ENCODE measurements at places on chromosomes 1 and 21.
A peak's percentile ranks its signal among the peaks of the same experiment; 100 is the strongest.

- no peak for DNase-seq
These were observed 220.1 kb upstream of the VAMP3 start for GRCh38 chr1:7550981-7551380.

- DNase-seq, result peak; percentile 76
These were observed 28.1 kb downstream of the PADI4 start for GRCh38 chr1:17335821-17336710.

- no peak for DNase-seq
These were observed 40.1 kb downstream of the CACNA1S start for GRCh38 chr1:201072149-201072548.

DNA sequence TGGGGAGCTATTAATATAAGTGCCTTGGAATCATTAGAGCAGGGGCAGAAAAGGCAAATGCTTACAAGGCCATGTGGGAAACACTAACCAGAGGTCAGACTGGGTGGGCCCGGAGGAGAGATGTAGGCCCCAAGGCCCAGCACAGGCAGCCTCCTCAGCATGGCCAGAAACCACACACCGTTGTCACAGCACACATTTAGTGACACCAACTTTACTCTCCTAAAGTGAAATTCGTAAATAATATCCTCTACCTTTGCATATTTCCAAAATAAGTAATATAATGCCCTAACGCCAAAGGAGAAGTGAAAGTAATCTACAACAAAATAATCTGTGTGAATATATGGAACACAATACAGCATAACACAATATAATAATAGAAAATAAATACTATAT, 62.6 kb downstream of the KIF21B start:
- no peak for DNase-seq

DNA sequence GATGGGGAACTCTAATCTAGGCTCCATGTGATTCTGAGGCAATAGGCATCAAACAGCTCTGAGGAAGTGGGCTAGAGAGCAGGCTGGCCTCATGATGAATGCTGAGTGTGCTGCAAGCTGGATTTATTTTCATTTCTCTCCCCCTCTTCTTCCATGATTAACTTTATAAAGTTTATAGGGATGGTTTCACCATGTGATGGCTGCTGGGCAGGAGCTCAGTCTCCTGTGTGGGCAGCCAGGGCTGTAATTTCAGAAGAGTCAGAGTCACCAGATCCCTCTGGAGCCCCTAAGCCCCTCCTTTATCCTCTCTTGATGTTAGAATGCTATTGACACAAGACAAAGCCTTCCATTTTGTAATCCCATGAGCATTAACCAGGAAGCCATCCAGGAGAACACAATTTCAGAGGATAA, 143.6 kb downstream of the CNIH3 start:
- no peak for DNase-seq

- no peak for DNase-seq
These were observed 57.6 kb upstream of the CRB1 start for GRCh38 chr1:197210426-197210825.

GRCh38 chr1:83012950-83013349, 986.0 kb downstream of the TTLL7 start:
- no peak for DNase-seq

GRCh38 chr1:166933140-166933539, 42.2 kb downstream of the ILDR2 start:
- no peak for DNase-seq

GRCh38 chr1:221612047-221612777, 129.7 kb downstream of the DUSP10 start:
- no peak for DNase-seq

- DNase-seq, result no peak
These were observed 54.1 kb downstream of the ENAH start for GRCh38 chr1:225598847-225599246.

- DNase-seq, result no peak
These were observed 7.3 kb downstream of the GNG4 start for GRCh38 chr1:235642011-235642942.

- DNase-seq, result no peak
These were observed 7.0 kb upstream of the RWDD3 start for GRCh38 chr1:95226781-95227660.

DNA sequence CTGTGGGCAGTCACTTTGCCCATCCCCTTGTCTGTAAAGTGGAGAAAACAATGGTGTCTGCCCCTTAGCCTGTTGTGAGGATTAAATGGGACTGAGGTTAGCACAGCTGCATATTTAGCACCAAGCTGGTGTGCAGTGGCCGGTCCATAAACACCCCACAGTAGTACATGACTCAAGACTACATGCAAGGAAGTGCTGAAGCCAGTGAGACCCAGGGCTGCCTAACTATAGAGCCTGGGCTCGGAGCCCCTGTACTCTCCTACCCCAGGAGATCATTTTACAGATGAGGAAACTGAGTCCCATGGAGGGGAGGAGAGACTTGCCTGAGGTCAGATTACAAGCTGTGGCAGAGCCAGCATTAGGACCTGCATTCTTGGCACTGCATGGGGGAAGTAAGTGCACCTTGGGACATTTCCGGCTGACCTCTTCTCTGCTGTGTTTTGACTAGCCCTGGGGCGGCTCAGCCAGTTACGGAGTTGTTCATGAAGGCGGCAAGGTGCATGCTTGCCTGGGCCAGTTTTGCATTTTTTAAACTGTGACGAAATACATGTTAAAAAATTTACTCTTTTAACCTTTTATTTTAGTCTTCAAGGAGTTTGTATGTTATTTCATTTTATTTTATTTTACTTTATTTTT, 3.2 kb downstream of the SERINC2 start:
- DNase-seq, result no peak

DNA sequence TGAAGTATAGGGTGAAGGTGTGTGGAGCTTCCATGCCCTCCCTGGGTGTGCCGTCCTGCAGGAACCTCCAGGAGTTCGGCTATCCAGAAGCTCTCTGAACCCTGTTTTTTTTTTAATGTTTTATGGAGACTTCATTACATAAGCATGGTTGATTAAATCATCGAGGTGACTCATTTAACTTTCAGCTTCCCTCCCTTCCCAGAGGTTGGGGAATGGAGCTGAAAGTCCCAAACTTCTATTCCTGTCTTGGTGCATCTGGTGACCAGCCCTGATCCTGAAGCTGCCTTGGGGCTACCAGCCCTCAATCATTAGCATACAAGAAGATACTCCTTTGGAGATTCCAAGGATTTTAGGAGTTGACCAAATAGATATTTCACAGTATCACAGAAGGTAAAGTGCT, 9.5 kb downstream of the RRP15 start:
- DNase-seq, result no peak

DNA sequence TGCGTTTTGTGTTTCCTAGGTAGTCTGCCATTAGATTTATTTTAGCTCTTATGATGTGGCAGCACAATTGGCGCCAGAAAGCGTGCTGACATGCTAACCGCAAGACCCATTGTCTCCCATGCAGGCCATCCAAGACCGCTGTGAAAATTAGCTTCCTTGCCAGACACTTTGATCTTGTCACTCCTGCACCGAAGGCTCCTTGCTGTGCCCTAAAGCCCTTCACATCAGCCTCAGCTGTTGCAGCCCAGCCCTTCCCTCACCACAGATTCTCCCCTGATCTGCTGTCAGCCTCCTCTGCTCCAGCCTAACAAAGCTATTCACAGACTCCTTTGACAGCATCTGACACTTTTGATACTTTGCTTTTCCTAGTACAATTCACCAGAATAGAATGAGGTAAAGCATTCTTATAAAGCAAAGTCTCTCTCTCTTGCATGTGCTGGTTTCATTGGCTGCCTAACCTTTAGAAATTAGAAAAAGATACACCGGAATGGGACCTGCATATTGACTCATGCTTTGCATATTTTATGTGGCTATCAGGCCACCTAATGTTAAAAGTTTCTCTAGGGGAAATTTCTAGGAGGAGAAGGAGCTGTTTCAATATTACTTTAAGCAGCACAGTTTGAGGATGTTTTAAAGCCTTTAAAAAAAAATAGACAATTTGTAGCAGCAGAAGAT, 280.3 kb upstream of the FMN2 start:
- DNase-seq, result no peak

GRCh38 chr1:230012741-230013140, 54.3 kb upstream of the GALNT2 start:
- DNase-seq, result no peak

DNA sequence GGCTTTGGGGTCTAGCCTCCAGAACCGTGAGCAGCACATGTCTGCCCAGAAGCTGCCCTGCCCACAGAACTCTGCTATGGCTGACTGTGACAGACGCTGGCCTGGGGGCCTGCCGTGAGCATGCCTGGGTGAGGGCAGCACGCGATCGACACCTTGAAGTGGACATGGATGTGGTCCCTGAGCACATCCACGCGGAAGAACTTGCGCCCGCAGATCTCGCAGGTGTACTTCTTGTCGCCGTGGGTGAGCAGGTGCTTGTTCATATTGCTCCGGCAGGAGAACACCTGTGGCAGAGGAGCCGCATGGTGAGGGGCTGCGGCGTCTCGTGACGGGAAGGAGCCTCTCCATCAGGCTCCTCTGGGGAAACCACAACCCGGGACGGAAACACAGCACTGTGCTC, 56.0 kb downstream of the PRDM15 start:
- no peak for DNase-seq

GRCh38 chr1:68495968-68496679, 758 bp downstream of the DEPDC1 start:
- no peak for DNase-seq

GRCh38 chr1:158146165-158146564, 34.5 kb upstream of the CD1D start:
- no peak for DNase-seq

DNA sequence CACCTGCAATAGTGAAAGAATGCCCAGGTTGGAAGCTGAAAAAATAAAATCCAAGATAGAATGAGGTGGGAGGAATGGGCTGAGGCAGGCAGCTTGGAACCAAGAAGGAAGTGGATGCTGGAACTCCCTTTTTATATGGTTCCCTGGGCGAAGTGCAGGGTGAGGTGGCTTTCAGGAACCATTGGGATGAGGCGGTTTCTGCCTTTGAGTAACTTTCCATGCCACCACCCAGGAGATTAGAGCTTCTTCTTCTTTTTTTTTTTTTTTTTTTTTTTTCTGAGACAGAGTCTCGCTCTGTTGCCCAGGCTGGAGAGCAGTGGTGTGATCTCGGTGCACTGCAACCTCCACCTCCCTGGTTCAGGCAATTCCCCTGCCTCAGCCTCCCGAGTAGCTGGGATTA, 17.8 kb upstream of the MRPS6 start:
- DNase-seq, result no peak

- no peak for DNase-seq
These were observed 97.4 kb downstream of the MIS18A start for GRCh38 chr21:32181457-32181856.

DNA sequence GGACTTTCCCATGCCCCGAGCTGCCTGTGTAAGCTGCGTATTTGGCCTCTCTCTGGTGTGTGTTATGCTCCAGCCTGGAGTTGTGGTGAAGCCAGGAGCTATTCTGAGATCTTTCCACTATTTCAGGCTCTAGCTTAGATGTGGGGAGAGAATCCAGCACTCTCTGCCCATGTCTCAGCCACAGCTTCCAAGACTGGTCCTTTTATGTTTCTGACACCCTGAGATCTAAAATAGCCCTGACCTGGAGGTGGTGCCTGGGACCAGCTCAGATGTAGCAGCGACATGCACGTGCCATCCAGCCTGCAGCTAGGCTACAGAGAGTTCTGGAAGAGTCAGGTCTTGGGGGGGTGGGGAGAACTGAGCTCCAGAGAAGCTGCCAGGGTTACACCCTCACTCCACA, 76.5 kb downstream of the TENT5C start:
- no peak for DNase-seq

DNA sequence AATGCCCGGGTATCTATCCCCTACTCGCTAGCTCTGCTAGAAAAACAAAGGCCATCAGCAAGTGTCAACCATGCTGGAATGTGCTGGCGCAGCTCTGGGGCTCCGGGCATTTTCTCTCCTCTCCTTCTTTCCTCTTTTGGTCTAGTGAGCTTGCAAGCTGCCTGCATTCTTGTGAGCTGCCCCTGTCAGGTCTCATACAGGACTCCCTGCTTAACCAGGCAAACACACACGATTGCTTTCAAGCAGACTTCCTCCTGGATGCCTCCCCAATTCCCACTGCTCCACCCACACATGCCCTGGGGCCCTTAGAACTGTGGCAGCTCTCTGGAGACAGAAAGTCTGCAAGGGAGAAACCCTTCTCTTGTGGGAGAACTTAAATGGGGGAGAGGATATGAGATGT, 35.7 kb upstream of the SUCO start:
- DNase-seq, result no peak

DNA sequence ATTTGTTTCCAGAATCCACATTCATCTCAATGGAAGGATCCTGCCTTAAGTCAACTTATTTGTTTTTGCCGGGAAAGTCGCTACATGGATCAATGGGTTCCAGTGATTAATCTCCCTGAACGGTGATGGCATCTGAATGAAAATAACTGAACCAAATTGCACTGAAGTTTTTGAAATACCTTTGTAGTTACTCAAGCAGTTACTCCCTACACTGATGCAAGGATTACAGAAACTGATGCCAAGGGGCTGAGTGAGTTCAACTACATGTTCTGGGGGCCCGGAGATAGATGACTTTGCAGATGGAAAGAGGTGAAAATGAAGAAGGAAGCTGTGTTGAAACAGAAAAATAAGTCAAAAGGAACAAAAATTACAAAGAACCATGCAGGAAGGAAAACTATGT, 2.6 kb downstream of the GADD45A start:
- no peak for DNase-seq

DNA sequence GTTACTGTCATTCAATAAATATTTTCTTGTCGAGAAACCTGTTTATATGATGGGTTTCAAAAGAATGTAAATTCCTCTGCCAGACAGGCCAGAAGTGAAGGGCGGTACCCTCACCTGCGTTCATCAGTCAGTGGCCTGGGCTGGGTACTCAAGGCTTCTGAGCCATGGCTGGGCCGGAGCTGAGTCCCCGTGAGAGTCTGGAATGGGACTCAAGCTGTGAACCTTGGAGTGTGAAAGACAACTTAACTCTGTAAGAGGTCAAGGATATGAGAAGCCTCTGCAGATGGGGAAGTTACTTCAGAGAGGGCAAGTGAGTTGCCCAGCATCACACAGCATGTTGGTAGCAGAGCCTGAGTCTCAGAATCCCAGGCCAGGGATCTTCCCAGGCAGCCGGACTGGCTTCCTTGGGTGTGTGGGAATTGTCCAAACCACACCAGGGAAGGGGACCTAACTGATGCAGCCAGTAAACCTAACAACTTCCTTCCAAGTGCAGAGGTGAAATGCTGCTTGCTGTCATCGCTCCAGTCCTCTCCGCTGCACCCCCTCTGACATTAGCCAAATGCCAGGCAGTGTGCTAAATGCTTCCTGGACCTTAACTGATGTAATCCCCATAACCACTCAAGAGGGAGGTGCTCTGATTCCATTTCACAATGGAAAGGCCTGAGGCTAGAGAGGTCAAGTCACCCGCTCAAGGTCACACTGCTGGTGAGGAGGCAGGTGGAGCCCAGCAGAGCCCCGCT, 4.8 kb downstream of the DISP3 start:
- no peak for DNase-seq

DNA sequence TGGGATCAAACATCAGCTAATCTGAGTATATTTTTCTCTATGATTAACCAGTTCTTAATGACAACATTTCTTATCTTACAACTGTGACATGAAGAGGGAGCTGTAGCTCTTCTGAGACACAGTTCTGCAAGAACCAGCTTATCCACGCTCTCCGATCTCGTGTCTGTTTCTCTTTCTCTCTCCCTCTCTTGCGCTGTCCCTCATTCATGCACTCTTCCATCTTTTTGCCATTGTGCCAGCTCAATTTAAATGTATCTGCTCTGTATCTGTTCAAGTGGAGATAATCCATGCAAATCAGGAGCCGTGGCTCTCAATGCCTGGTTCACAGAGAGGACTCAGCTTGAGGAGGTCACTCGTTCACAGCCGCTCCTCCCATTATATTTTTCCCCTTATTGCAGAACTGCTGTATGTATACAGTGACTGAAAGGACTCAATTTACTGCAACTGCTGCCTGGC, 494.7 kb upstream of the ADGRL2 start:
- DNase-seq, result peak; percentile 38

Data from head of caudate nucleus (tissue), 42 donors.